ENCODE measurements at places on chromosomes 1 and 21.

DNA sequence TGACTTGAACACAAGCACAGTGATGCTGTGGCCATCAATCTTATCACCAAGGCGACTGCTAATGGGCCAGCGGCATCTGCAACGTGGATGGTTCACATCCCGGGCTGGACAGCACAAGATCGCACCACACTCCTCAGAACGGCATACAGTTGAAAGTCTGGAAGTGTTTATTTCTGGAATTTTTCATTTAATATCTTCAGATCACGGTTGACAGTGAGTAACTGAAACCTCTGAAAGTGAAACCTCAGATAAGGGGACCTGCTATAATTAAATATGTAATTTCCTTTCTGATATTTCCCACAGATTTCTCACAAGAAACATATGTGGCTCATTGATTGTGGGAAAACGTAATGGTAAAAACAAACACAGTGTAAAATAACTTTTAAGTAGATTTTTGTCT is 83.7 kb downstream of the POFUT2 start:
- DNase-seq, result no peak

DNA sequence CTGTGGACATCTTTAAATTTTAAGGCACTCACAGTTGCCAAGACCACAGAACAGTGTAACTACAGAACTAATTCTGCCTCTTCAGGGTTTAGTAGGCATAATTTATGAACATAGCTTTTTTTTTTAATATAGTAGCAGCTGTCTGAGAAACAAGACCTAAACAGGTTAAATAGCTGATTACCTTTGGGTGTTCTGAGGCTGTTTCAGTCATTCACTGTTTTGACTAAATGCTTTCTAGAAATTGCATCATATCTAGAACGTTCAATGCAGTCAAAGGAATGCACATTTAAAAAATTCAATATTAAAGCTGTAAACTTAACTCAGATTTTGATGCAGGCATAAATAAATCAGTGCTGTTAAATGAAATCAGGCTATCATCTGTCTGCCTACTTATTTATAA is 101.6 kb downstream of the BRINP3 start:
- no peak for DNase-seq

GRCh38 chr1:30879126-30879786 is 29.3 kb downstream of the SDC3 start:
- DNase-seq, result no peak

DNA sequence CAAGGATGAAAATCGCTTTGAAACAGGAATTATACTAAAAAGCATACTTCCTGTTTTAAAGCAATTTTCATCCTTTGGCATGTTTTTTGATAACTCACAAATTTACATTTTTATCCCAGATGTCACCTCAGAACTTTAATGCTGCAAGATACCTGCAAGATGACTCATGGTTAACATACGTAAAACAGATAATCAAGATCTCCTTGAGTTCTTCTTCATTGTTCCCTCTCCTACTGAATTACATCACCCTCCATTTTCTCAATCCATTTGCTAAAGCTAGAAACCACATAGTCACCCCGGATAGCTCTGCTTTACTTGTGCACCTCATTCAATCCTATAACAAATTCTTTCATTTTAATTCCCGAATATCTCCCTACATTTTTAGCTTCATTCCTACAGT is 1114.2 kb downstream of the PLA2G4A start:
- DNase-seq, result no peak

DNA sequence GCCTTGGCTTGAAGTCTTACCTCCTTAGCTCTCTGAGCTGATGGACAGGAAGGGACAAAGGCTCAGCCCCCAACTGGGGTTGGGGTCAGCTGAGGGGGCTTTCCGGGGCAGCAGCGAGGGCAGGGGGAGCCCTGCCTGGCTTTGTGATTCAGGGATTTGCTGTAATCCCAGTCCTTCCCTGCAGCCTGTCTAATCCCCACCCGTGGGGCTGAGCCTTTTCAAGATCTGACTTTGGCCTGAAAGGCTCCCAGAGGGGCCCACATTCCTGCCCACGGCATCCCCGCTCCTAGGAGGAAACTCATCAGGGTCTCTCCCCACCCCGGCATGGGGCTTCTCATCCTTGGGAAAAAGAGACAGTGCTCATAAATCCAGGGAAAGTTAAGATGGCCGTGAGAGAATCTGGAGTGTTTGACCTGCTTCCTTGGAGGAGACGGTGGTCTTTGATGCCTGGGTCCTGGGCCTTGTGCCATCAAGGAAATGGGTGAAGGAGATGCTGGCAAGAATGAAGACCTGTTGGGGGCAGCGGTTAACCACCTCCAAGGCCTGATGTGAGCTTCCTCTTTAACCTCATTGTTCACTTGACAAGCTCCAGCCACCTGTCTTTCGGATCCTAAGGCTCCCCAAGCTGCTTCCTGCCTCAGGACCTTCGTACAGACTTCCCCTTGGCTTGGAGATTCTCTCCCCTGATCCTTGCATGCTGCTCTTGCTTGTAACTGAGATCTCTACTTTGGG is 83.1 kb upstream of the WNT4 start:
- DNase-seq, result peak; percentile 57

DNA sequence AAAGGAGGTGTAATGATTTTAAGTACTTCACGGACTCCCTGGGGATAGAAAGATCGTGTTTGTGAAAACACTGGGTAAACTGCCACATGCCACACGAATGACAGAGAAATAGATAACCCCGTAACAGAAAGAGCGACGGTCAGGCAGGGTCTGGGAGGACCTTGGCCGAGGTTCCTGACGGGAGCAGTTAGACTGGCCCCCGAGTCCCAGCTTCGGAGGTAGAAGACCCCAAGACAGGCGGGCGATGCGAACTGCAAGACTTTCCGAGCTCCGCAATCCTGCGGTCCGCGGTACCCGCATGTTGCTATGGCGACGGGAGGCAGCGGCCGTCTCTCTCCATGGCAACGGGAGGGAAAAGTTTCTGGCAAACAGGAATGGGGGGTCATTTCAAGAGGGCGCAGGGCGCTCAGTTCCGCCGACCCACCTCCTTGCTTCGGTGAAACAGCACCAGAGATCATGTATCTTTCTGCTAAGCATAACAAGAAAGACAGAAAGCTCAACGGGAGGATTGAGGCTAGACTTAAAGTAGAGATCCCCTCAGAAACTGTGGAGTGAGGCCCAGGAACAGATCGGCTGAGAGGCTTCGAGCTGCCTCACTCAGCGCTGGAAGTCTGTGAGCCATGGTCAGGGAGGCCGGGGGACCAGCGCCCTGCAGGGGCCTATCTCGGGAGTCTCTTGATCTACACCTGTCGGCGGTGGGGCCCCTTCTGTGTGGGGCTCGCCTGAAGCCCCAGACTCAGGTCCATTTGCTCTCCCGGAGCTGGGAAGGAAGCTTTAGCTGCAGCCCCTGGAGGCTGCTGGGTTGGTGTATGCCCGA is 685 bp upstream of the SYT6 start:
- peak; percentile 64 for DNase-seq

GRCh38 chr21:28308516-28308915 is 684.2 kb downstream of the LTN1 start:
- no peak for DNase-seq

GRCh38 chr1:213127074-213127473 is 76.0 kb downstream of the RPS6KC1 start:
- DNase-seq, result no peak

DNA sequence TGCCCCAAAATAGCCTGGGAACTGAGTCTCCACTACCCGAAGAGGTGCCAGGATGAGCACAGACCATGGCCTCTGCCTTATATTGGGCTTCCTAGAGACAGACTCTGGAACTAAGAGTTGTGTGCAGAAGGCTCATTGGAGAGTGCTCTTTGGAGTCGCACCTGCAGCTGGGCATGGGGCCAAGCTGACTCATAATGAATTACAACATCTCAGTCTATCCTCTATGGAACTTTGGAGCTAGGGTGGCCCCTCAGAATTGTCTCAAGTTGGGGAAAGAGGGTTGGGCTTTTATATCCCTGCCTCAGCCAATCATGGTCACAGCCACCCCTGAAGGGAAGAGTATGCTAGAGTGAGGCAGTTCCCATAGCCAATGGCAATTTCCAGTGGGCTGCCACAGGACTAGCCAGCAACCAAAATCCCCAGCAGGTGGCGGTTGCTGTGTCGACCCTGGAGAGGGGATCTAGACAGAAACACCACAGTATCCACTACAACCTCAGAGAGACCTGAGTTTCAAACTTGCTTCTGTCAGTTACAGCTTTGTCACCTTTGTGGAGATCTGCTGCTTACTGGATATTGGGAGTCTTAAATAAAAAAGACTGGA is 93.8 kb downstream of the DMRTA2 start:
- peak; percentile 33 for DNase-seq

DNA sequence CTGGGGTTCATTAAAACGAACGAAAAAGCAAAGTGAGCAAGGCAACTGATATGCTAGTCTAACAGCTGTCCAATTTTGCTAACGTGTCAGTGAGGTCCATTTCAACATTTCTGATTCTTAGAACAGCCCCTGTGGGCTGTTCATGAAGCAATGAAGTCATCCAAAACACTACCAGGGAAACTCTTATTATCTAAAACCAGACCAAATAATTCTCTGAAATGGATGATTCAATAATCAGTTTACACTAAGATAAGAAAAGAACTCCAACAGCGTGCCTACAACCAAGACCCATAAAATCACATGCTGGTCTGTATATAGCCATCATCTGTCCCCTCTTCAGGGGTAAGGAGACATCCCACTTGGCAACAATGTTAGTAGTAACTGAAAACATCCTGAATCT is 122.7 kb downstream of the TGFBR3 start:
- no peak for DNase-seq

DNA sequence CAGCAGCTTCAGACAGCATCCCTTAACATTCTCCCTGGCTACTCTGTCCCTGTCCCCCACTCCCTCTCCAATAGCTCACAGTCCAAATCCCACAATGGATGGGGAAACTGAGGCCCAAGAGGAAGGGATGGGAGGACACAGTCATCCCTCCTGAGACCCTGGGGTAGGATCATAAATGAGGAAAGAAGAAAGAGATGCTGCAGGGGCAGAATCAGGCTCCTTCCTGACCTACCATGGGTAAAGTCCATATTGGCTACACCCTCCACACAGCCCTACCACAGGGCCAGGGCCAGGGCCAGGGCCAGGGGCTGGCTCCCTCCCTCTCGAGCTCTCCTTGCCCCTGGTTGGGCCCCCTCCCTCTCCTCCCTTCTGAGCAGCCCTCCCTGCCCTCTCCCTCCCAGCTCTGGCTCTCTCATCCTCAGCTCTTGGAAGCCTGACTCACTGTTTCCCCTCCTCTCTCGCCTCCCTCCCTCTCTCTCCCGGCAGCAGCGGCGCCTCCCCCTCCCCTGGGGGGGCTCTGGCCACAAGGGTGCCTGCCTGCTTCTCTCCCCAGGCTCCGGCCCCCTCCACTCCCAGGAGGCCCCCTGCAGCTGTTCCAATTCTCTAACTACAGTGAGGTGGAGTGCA is 4.9 kb downstream of the AHDC1 start:
- no peak for DNase-seq

DNA sequence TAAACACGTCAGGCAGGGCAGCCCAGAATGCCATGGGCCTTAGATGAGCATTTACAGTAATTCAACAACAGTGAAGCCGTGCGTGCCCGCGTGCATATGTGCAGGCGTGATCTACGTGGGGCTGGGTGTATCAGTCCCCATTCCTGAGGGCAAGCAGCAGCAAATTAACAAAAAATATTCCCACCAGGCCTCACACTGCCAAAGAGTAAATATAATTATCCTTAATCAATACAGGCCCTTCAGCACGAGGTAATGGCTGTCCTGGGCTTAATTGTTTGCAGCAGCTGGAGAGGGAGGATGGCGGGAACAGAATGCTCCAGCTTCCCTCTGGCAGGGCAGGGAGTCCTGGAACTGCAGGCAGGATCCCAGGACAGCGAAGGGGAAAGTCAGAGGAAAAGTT is 91.8 kb downstream of the DDX20 start:
- no peak for DNase-seq

- DNase-seq, result no peak
Measured at GRCh38 chr1:2465371-2466269, 10.5 kb upstream of the PLCH2 start.

DNA sequence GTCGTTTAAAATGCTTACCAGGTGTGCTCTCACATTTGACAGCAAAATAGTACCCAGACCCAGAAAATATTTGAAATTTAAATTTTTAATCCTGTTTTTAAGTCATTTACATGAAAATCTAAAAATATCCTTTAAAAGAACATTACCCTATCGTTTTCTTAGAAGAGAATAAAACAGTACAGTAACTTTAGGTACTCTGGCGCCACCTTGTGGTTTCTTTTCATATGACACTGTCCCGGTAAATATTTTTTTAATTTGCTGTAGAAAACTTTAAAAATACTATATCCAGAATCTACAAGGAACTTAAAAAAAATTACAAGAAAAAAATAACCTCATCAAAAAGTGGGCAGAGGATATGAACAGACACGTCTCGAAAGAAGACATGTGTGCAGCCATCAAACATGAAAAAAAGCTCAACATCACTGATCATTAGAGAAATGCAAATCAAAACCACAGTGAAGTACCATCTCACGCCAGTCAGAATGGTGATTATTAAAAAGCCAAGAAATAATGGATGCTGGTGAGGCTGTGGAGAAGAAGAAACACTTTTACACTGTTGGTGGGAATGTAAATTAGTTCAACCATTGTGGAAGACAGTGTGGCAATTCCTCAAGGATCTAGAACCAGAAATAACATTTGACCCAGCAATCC is 129.2 kb downstream of the RGS21 start:
- DNase-seq, result no peak

DNA sequence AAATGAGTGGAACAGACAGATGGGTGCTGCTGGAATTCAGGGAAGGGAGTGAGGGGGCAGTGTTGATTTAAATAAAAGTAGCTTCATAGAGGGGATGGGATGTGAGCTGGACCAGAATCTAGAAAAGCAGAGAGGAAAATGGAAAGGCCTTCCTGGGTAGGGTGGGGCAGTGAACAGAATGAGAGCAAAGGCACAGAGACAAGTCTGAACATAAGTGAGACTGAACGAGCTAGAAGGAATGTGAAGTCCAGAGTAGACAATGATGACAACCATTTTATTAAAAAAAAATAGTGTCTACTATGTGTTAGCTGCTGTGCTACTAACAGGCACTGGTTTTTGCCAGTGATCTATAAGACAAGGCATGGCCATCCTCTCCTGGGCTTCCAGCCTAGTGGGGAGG is 36.0 kb downstream of the ELK4 start:
- no peak for DNase-seq

DNA sequence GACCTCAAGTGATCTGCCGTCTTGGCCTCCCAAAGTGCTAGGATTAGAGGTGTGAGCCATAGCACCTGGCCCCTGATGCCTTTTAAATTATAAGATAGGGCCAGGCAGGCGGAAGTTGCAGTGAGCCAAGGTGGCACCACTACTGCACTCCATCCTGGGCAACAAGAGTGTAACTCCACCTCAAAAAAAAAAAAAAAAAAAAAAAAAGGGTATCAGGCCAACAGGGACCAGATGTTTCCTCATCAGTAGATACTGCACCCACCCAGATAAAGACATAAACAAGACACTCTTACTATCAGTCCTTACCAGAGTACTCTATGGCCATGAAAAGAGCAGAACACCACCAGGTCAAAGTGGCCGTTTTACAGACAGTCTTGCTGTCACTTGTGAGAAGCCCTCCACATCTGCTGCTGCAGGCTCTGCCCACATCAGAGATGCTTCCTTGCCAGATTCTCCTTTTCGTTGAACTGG is 3.3 kb downstream of the C21orf58 start:
- no peak for DNase-seq
